Stimulated activated CD8-positive, alpha-beta memory T cell treated with anti-CD3 and anti-CD28 coated beads, Interleukin-2, amount 100 ng/mL, for 1 hour (primary cell): ENCODE measurements at places on chromosomes 3 and 15.

DNA sequence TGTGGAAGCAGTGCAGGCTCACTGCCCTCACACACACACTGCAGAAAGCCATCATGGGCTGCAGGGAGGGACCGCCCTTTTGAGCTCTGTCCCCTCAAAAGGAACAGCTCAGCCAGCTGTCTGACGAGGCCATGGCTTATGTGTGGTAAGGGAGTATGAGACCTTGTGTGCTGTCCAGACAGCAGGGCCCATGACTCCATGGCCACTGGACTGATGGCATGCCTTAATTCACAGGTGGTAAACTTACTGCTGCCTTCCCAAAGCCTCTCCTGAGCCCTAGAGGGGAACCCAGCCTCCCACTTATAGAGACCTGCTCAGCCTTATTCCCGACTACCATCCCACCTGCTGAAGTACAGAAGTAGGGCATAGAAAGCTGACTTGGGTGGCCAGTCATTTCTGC is 5.6 kb downstream of the FAM240A start:
- no peak for DNase-seq

- DNase-seq, result no peak
These were observed 10.7 kb downstream of the GORASP1 start for GRCh38 chr3:39096775-39097174.

GRCh38 chr3:186990878-186991308 is 60.6 kb downstream of the ST6GAL1 start:
- DNase-seq, result no peak

DNA sequence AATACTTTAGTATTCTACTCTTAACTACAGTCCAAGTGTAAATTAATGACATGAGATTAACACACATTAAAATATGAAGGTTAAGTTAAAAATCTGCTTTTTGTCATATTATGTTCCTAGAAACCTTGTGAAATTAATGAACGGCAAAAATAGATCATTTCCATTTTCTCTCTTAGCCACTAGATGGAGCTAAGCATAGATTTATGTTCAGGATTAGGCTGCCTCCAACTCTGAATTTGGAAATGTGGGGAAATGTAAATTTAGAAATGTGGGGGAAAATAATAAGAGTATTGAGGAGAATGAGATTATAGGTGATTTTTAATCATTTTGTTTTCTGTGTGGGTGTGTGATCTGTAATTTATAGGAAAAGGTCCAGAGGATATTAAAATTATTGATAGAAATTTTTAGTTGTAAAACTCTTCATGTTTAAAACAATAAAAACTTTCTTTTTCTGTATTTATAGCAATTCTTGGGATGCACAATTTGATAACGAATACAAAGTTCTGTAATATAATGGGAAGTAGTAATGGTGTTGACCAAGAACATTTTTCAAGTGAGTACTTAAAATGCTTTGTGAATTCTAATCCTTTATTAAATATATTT is 59.2 kb downstream of the TMOD3 start:
- DNase-seq, result no peak

DNA sequence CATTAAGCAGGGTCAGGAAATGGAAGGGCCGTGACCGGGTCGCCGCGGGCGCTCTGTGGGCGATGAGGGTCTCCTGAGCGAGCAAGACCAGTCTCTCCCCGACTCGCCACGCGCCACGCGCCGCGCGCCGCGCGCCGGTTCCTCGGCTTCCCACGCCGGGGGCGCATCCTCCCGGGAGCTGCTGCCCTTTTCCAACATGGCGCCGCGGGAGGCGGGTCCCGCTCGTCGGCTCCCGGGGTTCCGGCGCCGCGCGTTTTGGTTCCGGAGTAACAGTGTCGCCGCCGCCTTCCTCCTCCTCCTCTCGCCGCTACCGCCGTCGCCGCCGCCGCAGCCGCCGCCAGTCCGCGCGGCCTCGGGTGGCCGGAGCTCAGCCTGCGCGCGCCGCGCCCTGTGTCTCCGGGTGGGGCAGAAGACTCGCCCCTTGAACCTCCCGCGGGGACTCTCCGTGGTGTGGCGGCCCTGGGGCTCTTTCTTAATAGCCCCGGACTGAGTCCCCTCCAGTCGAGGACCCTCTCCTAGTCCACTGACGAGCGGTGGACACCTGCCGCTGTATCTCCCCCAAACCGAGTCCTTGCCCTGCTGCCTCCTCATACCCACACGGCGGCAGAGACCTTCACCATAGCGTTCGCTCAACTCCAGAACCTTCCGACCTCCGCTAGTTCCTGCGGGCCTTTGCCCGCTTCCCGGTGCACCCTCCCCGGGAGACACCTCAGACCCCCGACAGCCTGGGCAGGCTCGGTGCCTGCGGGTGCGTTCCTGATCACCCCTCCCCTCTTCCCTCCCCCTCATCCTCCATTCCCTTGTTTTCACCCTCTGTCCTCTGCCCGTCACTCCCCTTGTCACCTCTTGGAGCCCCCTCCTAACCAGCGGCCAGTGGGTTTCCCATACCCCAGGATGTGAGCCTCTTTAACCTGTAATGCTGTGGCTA is at the start of gene MAP2K5:
TSS of gene MAP2K5 (plus strand) at position 284 of the 928 bp plus-strand sequence. CDS start at position 917, 633 bp downstream.
- DNase-seq, result peak; percentile 68

- peak; percentile 15 for DNase-seq
These were observed 99.2 kb upstream of the TRPM1 start for GRCh38 chr15:31200735-31201151.

GRCh38 chr3:130787422-130788068 is 40.9 kb upstream of the PIK3R4 start:
- DNase-seq, result no peak

- no peak for DNase-seq
These were observed 1166.1 kb upstream of the GBE1 start for GRCh38 chr3:82927309-82928253.

DNA sequence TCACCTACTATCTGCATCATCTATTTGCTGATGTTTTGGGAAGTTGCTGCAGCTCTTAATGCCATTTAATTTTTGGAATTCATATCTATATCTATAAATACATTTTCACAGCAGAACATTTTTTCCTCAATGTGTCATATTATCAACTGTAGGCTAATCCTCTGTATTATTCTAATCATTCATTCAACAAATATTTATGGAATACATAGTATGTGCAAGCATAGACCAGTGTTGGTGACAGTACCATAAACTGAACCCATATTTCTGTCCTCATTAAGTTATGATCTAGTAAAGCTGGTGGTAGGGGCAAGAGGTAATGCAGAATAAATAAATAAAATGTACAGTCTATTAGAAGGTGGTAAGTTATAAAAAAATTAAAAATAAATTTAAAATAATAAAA is 585.3 kb upstream of the BCHE start:
- DNase-seq, result no peak

DNA sequence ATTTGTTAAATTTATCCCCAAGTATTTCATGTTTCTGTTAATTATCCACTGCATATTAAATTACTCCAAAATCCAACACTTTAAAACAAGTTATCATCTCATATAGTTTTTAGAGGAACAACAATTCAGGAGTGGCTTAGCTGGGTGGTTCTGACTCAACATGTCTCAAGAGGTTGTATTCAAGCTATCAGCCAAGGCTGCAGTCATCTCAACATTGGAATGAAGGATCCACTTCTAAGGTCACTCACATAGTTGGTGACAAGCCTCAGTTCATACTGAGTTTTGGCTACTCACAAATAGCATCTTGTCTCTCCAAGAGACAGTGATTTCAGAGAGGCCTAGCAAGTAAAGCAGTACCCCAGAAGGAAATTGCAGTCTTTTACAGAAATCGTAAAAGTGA is 134.7 kb downstream of the NR2E3 start:
- DNase-seq, result no peak

GRCh38 chr3:115415246-115415996 is 207.9 kb upstream of the GAP43 start:
- DNase-seq, result no peak

GRCh38 chr3:49785565-49786356 is 581 bp downstream of the IP6K1 start:
- DNase-seq, result no peak

DNA sequence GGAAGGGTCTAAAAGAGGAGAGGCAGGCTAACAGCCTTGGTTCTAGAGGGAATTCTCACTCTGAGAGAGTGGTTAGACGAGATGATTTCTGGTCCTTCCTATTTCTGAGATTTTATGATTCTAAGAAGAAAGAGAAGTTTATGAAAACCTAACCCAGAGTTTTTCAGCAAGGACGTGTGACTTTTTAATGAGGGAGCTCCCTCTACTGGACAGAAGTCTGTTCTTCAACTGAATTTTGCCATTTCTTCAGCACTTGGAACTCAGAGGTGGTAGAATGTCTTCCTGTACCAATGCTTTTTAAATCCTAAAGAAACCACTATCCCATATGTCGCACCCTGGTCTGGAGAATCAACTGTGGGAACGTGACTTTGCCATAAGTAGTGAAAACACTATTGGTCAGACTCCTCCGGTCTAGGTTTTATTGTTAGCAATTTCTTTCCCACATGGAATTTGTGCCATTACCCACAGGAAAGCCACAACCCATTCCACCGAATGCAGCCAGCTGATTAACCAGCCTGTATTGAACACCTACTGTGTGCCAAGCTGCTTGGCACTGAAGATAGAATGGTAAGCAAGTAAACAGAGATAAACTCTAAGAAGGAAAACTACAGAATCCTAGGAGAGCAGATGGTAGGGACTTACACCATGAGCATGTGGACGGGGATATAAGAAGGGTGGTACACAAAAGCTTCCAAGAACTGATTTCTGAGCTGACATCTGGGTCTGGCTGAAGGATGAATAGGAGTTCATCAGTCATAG is 199.5 kb upstream of the LMCD1 start:
- DNase-seq, result no peak

GRCh38 chr3:133966954-133967353 is 62.8 kb downstream of the SLCO2A1 start:
- no peak for DNase-seq

GRCh38 chr3:195247086-195247862 is 23.7 kb downstream of the XXYLT1 start:
- DNase-seq, result no peak

DNA sequence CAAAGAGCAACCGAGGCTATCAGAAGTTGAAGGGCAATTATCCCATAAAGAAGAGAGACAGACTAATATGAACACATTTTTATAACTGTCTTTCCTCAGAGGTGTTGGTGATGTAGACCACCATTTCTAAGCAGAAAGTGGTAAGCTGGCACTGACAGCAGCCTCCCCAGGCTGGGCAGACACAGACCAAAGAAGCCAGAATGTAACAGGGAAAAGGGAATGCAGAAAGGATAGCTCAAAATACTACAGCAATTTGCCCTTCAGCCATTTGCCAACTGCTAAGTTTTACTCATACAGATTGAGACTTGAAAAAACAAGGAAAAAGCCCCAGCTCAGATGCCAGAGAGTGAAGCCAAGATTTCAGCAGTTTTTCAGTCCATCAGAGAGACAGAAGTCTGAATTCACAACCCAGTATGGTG is 73.5 kb upstream of the ABI3BP start:
- no peak for DNase-seq

GRCh38 chr3:14823393-14823792 is 4.6 kb downstream of the FGD5 start:
- DNase-seq, result no peak

DNA sequence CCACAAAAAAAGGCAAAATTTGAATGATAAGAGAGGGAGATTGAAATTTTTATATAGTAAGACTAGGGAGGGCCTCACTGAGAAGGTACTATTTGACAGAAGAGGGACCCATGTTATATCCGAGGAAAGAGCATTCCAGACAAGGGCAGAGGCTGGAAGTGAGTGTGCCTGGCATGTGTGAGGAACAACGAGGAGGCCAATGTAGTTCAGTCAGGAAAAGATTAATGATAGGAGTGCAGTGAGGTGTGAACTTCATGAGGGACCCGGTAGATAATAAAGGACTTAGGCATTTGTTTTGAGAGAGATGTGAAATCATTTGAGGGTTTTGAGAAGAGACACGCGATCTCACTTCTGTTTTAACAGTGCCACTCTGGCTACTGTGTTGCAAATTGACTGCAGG is 36.3 kb downstream of the ASTE1 start:
- no peak for DNase-seq

GRCh38 chr3:66055289-66055688 is 16.6 kb upstream of the MAGI1 start:
- no peak for DNase-seq

DNA sequence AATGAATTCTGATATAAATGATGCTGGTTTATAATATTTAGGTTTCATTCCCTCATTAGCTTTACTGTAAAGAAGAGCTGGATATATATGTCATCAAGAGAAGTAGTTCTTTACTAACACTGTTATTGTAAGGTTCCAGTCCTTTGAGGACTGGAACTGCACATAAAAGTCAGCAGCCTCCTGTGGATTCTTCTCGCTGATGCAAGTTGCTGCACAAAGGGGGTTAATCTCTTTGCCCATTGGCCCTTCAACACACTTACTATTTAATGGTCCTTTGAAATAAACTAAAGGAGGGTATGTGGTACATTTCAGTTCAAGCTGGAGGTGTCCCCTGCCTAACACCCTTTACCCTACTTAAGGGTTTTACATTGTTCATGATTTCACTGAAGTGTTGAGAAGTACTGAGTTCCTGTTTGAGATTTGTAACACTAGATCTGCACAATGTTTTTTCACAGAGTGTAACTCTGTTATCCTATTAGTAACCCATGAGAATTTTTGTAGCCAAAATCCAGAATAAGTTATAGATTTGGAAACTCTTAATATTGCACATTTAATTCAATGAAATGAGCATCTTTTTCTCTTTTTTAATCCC is 43.9 kb downstream of the NR2C2 start:
- no peak for DNase-seq

DNA sequence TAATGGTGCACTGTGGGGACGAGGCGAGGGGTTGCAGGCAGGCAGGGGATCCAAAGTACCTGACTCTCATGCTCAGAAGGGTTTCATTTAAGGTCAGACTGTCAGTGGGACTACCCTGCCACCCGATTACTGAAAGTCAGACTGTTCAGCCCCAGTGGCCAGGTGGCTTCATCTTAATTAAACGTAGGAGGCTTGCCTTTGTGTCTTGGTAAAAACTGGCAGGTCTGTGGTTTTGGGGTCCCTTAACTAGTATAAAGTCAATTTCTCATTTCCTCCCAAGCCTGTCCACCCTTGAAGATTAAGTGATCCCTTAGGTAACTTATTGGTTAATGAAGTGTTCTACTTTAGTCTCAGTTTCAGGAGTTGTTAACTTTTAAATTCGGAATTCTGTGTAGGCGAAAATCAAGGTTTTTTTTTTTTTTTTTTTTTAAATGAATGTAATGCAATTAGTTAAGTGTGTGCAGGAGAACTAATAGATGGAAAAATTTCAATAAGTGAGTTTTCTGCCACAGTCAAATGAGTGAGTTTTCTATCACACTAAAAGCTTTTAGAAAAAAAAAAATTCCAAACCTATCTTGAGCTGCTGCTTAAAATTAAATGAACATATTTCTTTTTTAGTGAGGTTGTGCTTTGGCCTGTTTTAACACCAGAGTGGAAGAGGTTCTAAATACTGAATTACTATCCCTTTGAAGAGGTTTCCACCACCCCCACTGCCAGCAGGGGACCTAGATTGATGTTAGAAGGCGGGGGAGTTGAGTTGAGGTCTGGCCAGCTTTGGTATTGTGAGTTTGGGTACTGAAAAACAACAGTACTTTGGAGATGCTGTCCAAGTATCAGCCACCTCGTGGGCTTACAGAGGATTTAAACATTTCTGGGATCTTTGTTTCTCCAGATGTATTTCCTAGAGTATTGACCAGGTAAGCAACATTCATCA is 15.2 kb downstream of the ITPR1 start:
- DNase-seq, result no peak

GRCh38 chr3:113079218-113079961 is 88.6 kb downstream of the GTPBP8 start:
- no peak for DNase-seq
